ENCODE measurements at places on chromosomes 1 and 21. TPM values are rescaled to one million over a fixed set of nuclear protein-coding genes. Genes with fewer than 3 reads are reported as not detected.

GRCh38 chr1:65009176-65009575 lies 42.8 kb upstream of the JAK1 start:
- no peak for DNase-seq

GRCh38 chr1:180451504-180451903 lies 50.9 kb downstream of the ACBD6 start:
- no peak for DNase-seq

GRCh38 chr1:2943686-2944260 lies 77.5 kb upstream of the ACTRT2 start:
- DNase-seq = no peak

Gene ITLN1
- 1,064 TPM for total RNA-seq

Gene AZIN2
- 1.9 TPM for total RNA-seq

Gene RAVER2
- 11.5 TPM for total RNA-seq

Gene SERPINC1
- total RNA-seq = not detected

Gene GPN2
- total RNA-seq = 4.7 TPM

Gene RAB13
- total RNA-seq = 34.8 TPM
